ENCODE measurements at places on chromosomes 16 and 17.
A peak's percentile ranks its signal among the peaks of the same experiment; 100 is the strongest.

DNA sequence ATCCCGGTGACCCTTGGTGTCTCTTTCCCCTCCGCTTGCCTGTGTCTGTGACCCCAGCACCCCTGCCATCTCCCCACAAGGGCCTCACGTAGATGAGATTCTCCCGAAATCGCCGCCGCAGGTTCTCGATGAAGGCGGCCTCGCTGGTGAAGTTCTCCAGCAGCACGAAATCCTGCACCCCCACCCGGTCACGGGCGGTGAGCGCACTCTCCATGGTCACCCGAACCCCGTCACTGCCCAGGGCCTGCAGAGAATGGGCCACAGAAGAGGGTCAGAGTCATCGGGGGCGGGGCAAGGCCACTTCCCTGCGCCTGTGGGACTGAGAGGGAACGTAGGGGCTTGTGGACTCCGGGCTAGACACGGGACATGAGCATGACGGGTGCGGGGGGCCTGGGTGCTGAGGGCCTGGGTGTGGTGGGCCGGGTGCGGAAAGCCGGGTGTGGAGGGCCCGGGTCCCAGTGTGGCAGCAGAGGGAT lies 8.4 kb downstream of the MYO1C start:
- no peak for DNase-seq

GRCh38 chr17:39271546-39271945 lies 45.8 kb upstream of the STAC2 start:
- no peak for DNase-seq

- DNase-seq, result peak; percentile 76
These were observed 759 bp upstream of the TP53I13 start for GRCh38 chr17:29567554-29568330.

DNA sequence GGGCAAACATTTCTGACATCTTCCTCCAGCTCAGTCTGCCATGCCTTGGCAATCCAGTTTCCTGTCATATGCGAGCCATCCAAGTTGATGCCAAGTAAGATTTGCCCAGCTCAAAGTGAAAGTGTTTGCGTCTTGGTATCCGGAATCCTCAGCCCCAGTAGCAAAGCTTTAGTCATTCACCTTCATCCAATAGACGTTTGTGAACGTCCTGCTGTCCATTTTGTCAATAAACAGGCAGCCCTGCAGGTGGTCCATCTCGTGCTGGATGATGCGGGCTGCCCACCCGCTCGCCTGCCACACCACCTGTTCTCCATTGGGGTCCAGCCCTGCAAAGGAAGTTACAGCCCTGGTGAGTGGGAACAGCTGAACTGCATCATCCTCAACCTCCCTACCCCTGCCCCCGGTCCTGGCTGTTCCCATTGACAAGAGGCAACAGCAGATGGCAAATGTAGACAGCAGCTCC lies 1.5 kb downstream of the PDF start:
- DNase-seq, result no peak

- DNase-seq, result no peak
These were observed 53.7 kb upstream of the CACNG4 start for GRCh38 chr17:66910651-66911285.

DNA sequence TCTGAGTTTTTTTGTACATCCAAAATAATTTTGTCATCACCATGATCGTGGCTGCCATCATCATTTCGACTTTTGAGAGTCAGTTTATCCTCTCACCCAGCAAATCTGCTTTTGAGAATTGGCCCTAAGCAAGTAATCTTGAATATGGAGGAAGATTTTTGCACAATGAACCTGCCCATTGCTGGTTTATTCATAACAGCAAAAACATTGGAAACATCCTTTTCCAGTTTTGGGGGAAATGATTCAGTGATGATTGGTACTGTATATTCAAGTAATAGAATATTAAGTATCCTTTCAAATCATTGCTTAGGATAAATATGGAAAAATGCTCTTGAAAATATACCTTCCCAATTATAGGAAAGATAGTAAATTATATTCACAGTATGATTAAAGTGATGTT lies 53.1 kb downstream of the PRKCA start:
- DNase-seq, result no peak

GRCh38 chr16:27685807-27686206 lies 135.9 kb downstream of the KATNIP start:
- DNase-seq, result no peak

GRCh38 chr16:89410794-89411309 lies 79.5 kb downstream of the ANKRD11 start:
- no peak for DNase-seq

- no peak for DNase-seq
These were observed 1.1 kb upstream of the GABARAP start for GRCh38 chr17:7243453-7243729.

DNA sequence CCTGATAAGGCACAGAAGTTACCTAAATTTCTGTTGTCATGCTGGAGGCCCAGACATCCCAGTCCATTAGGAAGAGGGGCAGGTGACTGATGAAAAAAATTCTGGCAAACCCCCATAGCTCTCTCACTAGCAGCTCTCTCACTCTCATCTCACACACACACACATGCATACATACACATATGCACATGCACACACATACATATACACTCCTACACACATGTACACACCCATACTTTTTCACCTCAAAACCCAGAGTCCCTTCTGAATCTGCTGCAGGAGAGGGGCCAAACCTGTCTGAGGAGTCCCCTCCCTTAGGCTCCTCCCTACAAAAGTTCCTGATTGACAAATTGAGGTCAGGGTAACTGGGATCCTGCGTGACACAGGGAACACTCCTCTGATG lies 22.6 kb upstream of the SDR42E2 start:
- no peak for DNase-seq

GRCh38 chr17:50805486-50805885 lies 29.9 kb upstream of the WFIKKN2 start:
- DNase-seq, result no peak

DNA sequence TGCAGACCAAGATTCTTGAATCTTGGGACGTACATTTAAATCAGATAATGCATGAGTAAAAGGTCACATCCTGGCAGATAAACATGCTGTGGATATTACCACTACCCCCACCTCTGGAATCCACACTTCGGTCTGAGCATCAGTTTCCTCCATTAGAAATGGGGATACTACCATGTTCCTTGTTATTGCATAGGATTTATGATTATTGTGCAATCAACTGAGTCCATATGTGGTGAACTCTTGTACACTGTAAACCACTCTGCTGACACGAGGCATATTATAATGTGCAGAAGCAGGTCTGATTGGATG lies 108.7 kb downstream of the VAT1L start:
- no peak for DNase-seq

DNA sequence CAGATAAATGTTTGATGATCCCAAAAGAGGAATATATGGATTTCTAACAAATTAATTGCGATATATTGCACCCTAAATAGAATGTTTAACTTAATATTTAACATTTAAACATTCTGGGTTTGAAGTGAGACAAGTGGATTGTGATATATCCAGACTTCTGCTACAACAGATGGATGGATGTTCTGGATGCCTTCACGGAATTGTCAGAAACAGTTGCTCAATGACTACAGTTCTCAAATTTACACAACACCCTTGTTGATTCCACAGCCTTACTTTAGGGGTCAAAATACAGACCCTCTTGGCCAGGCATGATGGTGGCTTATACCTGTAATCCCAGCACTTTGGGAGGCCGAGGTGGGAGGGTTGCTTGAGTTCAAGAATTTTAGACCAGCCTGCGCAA lies 250.8 kb downstream of the RBFOX1 start:
- DNase-seq, result no peak

DNA sequence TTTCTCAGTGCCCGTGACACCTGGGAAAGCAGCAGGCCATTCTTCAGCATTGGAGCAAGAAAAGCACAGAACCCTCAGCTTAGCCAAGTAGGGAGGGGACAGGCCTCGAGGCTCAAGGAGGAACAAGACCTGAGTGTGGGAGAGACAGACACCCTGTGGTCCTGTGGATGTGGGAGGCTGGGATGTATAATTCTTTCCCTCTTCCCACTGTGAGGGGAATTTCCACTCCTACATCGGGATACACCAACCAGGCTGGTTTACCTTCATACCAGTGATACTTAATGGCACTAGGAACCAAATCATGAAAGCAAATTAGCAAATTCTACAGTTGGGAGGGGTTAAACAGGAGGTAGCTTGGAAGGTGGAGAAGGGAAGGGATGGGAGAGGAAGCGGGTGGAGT lies 41.7 kb downstream of the LYRM1 start:
- no peak for DNase-seq

- no peak for DNase-seq
These were observed 6.4 kb upstream of the FAM83G start for GRCh38 chr17:19010729-19011505.

- peak; percentile 11 for DNase-seq
These were observed 138.2 kb upstream of the COX10 start for GRCh38 chr17:13931111-13931526.

DNA sequence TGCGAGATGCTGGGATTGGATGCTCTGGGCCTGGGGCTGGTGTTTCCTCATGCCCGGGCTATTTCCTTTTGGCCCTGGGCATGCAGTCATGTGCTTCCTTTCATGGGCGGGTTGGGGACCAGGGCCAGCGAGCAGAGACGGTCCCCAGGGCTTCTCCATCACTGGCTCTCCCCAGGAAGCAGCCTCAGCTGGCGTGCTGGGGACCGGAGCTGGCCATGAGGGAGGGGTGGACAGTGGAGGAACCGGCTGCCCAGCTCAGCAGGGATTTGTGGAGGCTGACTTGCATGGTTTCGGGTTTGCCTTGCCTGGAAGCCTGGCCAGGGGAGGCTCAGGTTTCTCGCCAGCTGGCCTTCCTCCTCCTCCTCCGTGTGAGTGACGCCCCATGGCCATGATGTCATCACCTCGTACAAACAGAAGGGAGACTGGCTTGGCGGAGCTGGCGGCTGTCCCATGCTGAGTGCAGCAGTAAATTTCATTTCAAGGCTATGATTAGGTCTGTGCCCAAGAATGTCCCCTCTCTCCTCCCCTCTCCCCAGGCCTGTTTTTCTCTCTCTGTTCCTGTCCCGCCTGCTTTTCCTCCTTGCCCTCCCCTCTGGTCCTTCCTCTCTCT lies 8.9 kb upstream of the TIMP2 start:
- DNase-seq, result no peak

DNA sequence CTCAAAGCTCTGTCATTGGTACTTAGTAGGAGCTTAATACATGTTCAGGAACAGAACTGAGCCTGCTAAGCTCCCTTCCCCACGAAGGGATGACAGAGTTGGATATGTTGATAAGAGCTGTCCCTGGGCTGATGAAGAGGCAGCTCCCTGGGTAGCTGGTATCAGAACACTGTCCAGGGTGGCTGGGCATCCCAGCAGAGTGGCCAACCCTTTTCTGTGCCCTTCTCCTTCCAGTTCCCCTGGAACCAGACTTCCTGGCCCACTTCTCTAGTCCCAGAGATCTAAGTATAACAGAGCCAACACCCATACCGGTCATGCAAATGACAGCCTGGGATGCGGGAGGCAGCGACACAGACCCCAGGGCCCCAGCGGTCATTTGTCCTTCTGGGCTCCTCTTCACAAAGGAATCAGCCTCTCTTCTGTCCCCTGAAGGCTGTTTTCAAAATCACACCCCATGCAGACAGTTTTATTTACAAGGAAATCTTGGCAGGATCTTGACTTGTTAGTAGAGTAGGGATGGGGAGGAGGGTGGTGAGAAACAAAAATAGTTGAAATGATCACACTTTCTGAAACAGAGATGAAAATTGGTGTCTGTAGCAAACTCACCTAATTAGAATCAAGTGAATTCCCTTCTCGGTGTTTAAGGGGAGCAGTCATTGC lies 1.4 kb upstream of the RHBDL3 start:
- no peak for DNase-seq

DNA sequence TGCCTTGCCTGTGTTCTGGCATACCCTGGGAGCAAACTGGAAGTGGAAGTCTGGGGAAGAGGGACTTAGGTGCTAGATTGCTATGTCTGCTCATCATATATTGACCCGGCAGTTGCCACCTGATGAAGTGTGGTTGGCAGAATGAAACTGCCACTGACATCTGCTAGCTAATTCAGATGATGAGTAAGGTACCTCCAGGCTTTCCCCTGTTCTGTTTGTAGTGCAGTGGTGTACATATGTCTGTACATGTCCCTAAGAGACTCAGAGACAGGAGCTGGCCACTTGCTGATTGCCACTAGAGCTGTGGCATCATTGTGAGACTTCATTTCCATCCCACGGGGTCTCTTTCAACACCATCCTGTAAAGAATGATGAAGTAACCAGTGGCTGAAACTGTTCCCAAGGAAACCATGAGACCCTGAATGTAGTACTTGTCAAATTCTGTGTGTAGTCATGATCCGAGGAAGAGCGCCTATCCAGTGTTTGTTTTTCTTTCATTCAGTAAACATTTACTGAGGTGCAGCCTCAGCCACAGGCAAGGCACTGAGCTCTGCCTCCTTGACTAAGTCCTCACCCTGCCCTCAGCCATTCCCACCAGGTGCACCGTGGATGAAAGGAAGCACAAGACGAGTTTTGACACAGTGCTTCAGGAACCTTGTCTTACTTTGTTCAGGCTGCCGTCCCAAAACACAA lies 13.2 kb downstream of the CLUAP1 start:
- no peak for DNase-seq

DNA sequence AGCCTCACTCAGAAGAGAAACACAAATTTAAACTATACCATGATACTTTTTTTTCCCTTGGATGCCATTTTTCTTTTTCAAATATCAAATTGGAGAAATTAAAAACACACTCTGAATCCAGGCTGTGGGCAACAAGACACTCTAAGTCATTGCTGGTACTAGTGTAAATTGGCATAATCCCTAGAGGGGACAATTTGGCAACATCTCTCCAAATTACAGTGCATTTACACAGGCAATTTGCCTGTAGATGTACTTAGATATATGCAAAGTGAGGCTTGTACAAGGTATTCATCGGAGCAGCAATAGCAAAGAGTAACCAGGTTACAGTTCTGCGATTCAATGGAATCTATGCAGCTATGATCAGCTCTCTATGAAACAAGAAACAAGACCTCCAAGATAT lies 6.7 kb upstream of the GUCY2D start:
- no peak for DNase-seq

- no peak for DNase-seq
These were observed 32.7 kb downstream of the RHBDL3 start for GRCh38 chr17:32298298-32298697.

DNA sequence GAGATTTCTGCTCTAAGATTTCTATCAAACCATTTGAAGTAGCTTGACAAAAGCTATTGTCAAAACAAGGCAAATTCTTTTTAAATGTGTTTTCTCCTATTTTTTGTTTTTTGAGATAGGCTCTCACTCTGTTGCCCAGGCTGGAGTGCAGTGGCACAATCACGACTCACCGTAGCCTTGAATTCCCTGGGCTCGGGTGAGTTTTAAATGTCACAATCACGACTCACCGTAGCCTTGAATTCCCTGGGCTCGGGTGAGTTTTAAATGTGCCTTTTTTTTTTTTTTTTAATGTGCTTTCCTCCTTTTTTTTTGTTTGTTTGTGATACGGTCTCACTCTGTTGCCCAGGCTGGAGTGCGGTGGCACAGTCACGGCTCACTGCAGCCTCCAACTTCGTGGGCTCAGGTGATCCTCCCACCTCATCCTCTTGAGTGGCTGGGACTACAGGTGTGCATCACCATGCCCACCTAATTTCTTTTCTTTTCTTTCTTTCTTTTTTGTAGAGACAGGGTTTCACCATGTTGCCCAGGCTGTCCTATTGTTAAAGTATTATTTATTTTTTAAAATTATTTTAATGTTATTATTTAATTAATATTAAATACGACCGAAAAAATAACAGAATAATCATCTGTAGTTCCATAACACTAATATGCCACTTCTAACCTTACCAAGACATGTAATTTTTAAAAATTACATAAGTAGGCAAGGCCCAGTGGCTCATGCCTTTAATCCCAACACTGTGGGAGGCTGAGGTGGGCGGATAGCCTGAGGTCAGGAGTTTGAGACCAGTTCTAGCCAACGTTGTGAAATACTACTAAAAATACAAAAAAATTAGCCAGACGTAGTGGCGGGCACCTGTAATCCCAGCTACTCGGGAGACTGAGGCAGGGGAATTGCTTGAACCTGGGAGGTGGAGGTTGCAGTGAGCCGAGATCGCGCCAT lies 69.7 kb upstream of the FA2H start:
- DNase-seq, result no peak

Measured in CD4-positive, alpha-beta T cell treated with Interleukin-2 at 100 ng/mL for 4 hours (primary cell).